Upper lobe of right lung (tissue), 1 donor: ENCODE measurements at places on chromosomes 16 and 17. TPM values are rescaled to one million over a fixed set of nuclear protein-coding genes. Genes with fewer than 3 reads are reported as not detected.

DNA sequence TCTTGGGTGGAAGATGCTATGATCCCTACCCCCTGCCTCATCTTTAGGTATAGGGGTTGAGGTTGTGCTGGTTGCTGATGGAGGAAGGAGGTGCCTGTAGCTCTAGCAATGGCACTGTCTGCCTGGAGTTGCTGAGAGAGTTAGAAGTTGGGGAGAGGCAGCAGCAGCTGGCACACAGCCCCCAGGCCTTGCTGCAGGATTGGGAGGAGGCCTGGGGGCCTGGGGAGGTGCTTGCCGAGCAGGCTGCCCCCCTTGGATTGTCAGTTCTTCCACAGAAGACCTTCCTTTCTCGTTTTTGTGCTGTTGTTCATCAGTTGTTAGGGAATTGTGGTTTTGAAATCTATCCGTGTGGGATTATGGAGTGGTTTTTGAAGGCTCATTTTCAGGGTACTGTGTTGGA lies 52.9 kb downstream of the SEC14L1 start:
- no peak overlapping the region for H3K4me3 ChIP-seq
- H3K36me3 ChIP-seq = peaks cover 83% of the 10 kb centered on the region
- H3K27me3 ChIP-seq = no peaks in the 10 kb centered on the region
- DNase-seq = no peak

- H3K27ac ChIP-seq = no peak overlapping the region
- DNase-seq = no peak
- peaks cover 29% of the 10 kb centered on the region for H3K36me3 ChIP-seq
- H3K27me3 ChIP-seq = no peaks in the 10 kb centered on the region
These were observed 96.9 kb downstream of the ZNF778 start for GRCh38 chr16:89314357-89314756.

DNA sequence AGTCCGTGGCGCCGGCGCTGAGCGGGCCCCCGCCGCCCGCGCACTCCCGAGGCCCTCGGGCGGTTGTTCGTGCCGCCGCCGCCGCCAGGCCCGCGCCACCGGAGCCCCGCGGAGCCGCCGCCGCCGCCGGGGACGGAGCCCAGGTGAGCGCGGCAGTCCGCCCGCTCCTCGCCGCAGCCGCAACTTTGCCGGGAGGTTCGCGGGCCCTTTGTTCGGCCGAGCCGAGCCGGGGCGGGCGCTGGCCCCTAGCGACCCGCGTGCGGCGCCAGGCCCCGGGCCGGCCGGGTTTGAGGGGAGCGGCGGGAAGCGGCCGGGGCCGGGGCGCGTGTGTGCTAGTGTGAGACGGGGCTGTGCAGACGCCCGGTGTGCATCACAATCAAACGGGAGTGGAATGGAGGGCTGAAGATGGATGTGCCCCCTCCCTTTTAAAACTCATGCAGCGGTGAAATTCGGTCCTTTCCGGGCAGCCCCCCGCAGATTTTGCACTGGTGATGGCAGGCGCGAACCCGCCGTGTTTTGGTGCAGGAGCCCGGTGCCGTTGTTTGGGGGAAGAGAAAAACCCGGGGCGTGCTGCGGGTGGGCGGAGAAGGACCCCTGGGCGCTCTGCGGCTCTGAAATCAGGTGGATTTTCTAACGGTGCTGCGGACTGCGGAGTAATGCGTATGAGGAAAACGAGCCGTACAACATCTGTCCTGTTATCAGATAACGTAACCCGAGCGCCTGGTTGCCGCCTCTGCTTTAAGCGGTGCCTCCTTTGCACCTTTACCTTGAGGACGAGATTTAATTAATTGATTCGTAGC lies 823 bp downstream of the TNRC6C start:
- peak overlapping the region; percentile 64 for H3K4me3 ChIP-seq
- H3K27me3 ChIP-seq = no peaks in the 10 kb centered on the region
- H3K4me1 ChIP-seq = peaks cover 37% of the 10 kb centered on the region
- no peaks in the 10 kb centered on the region for H3K36me3 ChIP-seq

DNA sequence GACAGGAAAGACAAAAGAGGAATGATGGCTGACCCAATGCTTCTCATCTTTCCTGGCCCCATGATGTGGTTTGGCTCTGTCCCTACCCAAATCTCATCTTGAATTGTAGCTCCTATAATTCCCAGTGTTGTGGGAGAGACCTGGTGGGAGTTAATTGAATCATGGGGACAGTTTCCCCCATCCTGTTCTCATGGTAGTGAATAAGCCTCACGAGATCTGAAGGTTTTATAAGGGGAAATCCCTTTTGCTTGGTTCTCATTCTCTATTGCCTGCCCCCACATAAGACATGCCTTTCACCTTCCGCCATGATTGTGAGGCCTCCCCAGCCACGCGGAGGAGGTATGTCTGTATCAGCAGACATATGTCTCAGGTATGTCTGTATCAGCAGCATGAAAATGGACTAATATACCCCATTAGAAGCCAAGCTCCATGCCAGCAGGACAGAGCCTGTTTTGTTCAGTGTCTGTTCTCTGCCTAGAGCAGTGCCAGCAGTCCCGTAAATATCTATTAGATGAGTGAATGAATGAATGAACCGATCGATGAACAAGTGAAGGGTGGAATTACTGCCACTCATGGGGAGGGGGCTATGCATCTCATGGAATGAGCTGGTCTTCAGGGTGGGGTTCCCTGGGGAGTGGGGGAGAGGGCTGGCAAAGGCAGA lies 304.4 kb downstream of the SOX9 start:
- no peaks in the 10 kb centered on the region for H3K36me3 ChIP-seq
- DNase-seq = no peak
- no peak overlapping the region for H3K27ac ChIP-seq
- H3K4me1 ChIP-seq = no peaks in the 10 kb centered on the region
- no peaks in the 10 kb centered on the region for H3K27me3 ChIP-seq

KATNB1 gene
- 16.6 TPM for total RNA-seq

GRCh38 chr17:33990943-33991706 lies 264.0 kb upstream of the CCL2 start:
- no peak overlapping the region for H3K4me3 ChIP-seq
- DNase-seq = no peak
- H3K27me3 ChIP-seq = no peaks in the 10 kb centered on the region
- no peak overlapping the region for H3K27ac ChIP-seq
- H3K4me1 ChIP-seq = no peaks in the 10 kb centered on the region
- H3K36me3 ChIP-seq = no peaks in the 10 kb centered on the region

SPNS2 gene
- 67.0 TPM for total RNA-seq

OTOP2 gene
- not detected for total RNA-seq

CACNG4 gene
- total RNA-seq = 9.3 TPM

TBC1D3G gene
- total RNA-seq = not detected

GRCh38 chr17:337866-338265 lies 14.7 kb downstream of the RPH3AL start:
- peaks cover 46% of the 10 kb centered on the region for H3K4me1 ChIP-seq
- H3K27ac ChIP-seq = no peak overlapping the region
- peak; percentile 40 for DNase-seq
- H3K4me3 ChIP-seq = no peak overlapping the region
- H3K36me3 ChIP-seq = no peaks in the 10 kb centered on the region

DNA sequence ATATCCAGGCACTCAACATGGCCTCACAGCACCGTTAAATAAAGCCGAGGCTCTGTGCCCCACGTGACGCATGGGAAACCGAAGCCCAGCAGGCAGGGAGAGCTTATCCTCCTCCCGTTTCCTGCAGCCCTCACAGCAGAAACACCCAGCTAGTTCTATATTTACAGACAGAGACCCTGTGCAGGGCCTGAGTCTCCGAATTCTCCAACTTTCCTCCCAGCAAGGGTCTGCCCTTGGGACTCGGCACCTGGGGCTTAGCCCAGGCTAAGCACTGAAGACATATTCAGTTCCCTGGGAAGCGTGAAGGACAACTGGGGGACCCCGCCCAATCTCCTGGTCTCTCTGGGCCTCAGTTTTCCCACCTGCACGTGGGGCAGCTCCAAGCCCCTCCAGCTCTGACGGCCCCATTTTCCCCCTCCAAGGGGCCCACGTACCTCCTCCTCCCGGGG lies 29.2 kb downstream of the TRPV3 start:
- H3K27ac ChIP-seq = no peak overlapping the region
- H3K36me3 ChIP-seq = no peaks in the 10 kb centered on the region
- peak; percentile 38 for DNase-seq
- no peak overlapping the region for H3K4me3 ChIP-seq
- no peaks in the 10 kb centered on the region for H3K4me1 ChIP-seq
